ENCODE measurements at places on chromosomes 5 and 9.

DNA sequence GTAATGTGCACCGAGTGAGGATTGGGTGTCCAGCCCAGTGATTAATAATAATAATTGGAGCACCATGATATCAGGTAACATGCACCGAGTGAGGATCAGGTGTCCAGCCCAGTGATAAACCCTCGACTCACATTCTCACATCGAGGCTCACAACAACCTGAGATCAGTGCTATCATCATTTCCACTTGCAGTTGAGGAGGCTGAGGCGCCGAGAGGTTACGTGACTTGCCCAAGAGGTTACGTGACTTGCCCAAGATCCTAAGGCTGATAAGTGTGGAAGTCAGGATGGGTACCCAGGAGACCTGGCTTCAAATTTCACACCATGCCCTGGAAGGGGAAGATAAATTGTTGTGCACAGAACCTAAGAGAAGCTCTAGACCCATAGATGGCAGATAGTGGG, 189.4 kb downstream of the MED10 start:
- no peak for DNase-seq

DNA sequence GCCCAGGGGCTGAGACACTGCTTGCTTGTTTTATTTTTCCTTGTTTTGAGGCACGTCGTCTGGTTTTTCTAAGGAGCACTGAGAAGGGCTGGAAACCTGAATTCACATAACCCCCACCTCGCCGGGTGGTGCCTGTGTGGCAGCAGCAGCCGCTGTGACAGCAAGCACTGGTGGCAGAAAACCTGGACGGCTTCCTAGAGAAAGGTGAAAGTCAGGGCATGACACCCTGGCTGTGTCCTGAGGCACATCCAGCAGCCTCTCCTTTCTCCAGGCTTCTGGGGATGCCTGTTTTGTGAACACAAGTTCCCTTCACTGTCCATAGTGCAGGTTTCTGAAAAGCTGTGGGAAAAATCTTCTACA, 29.2 kb downstream of the MRPL36 start:
- no peak for DNase-seq

DNA sequence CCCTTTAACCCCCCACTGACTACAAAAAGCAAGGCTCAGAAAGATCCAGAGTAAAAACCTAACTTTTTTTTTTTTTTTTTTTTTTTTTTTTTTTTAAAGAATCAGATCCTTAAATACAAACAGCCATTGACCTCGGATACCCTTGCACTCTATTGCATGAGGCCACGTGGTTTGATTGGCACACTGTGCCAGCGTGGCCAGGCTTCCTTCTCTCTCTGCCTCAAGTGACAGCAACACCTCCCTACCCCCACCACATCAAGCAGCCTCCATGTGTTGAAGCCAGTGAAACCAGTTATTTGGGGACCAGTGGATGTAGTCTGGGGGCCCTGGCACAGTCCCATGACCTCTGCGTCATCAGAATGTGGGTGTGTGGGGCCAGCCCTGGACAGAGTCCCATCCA, 71.4 kb downstream of the OTULIN start:
- DNase-seq, result no peak

- DNase-seq, result no peak
Observed at GRCh38 chr5:40570408-40571129, 109.1 kb upstream of the PTGER4 start.

DNA sequence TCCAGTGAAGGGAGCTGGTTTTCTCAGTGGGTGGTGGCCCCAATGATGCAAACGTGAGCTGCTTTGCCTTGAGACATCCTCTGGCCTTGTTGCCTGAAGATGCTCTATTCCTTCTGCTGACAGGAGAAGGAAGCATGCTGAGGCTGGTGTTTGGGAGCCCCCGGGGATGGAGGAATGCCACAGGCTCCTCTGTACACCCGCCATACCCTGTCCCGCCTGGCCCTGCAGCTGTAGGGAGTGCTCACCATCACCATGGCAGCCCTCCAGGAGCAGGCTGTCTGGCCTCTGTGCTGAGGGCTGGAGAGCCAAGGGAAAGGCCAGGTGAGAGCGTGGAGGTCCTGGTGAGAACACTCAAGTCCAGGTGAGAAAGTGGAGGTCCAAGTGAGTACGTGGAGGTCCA, 134.4 kb downstream of the MRPL36 start:
- DNase-seq, result no peak

DNA sequence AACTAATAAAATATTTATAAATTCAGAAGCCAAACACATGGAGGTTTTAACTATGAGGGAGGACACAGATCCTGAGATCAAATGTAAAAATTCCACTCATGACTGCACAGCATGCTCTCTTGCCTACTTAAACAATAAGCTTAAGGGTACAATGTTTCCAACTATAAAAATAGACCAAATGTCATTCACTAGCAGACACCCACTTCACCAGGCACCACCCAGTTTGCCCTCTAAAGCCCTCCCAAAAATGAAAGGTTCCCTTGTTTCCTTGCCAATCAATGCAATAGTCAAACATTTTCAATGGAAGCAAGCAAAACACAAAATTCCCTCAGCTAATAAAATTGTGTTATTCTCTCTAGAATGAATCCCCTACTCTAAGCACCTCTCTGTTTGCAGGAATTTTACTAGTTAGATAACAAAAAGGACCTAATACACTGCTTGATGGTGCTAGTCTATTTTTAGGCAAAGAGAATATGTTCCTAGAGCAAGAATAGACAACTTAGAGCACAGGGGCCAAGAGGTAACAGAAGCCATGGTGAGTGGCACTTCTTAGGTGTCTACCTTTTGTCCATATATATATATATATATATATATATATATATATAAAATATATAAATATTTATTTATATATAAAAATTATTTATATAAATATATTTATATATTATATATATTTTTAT, 135.3 kb downstream of the HOMER1 start:
- no peak for DNase-seq

GRCh38 chr5:56346044-56346710, 113.0 kb upstream of the ANKRD55 start:
- DNase-seq, result no peak

DNA sequence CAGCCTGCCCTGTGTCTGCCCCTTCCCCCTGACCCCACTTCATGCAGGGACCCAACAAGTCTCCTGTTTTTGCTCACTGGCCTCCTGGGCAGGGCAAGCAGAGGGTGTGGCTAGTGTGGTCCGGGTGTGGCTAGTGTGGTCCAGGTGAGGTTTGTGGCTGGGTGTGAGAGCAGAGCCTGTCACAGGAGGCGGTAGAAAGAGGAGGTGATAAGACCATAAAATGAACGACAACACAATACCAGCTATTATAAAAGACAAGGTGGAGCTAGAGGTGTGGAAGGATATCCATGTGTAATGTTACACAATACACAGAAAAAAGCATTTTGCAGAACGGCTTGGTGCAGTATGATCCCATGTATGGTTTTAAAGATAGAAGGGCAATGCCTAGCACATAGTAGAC, 23.3 kb downstream of the SPRY4 start:
- DNase-seq, result no peak

DNA sequence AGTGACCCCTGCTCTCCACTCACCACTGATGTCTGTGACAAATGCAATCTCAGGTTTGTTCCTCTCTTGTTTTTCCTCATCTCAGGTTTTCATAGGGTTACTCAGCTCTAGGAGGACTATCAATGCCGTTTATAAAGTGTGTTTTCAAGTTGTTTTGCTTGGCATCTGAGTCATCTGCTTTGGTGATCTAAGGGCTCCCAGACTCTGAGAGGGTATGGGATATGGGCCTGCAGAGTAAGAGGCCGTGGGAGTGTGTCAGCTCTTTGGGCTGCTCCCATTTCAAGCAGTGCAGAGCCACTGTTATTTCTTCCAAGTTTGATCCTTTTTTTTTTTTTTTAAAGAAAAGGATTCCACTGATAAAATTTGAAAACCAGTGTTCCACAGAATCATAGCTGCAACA, 46.3 kb downstream of the NNT start:
- no peak for DNase-seq

- no peak for DNase-seq
Observed at GRCh38 chr9:129310666-129311350, 132.7 kb upstream of the IER5L start.

GRCh38 chr5:53302529-53302928, 177.9 kb upstream of the FST start:
- no peak for DNase-seq

GRCh38 chr5:66169534-66169933, 25.4 kb downstream of the SREK1 start:
- no peak for DNase-seq

DNA sequence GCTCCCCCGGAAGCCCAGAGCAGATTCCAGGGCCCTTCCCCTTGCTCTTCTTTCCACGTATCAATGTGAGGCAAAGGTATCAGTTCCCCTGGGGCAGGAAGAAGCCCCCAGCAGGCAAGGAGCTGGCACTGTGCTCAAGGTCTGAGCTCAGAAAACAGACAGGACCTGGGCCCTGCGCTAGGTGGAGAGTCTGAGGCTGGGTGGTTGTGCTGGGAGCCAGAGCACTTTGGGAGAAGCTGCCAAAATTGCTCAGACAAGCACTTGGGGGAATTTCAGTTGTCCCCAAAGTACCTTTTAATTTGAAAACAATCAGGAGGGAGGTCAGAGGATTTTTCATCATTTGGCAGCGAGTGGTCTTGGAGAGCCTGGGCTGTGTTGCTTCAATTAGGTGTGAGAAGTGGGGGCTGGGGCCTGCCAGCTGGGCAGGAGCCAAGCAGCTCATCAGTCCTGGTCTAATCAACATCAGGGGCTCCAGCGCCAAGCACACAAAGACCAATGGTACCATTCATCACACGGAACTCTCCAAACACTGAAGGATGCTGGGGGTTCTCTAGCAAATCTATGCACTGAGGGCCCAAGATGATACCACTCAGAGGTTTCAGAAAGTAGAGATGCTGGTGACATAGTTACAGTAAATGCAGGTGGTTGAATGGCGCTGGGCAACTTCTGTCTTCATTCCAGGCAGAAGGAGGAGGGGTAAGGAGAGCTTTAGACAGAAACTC, 176.5 kb downstream of the SNX18 start:
- DNase-seq, result no peak

GRCh38 chr9:14561929-14562405, 131.3 kb downstream of the ZDHHC21 start:
- DNase-seq, result no peak

- DNase-seq, result no peak
Observed at GRCh38 chr9:38026021-38026809, 42.8 kb downstream of the SHB start.

DNA sequence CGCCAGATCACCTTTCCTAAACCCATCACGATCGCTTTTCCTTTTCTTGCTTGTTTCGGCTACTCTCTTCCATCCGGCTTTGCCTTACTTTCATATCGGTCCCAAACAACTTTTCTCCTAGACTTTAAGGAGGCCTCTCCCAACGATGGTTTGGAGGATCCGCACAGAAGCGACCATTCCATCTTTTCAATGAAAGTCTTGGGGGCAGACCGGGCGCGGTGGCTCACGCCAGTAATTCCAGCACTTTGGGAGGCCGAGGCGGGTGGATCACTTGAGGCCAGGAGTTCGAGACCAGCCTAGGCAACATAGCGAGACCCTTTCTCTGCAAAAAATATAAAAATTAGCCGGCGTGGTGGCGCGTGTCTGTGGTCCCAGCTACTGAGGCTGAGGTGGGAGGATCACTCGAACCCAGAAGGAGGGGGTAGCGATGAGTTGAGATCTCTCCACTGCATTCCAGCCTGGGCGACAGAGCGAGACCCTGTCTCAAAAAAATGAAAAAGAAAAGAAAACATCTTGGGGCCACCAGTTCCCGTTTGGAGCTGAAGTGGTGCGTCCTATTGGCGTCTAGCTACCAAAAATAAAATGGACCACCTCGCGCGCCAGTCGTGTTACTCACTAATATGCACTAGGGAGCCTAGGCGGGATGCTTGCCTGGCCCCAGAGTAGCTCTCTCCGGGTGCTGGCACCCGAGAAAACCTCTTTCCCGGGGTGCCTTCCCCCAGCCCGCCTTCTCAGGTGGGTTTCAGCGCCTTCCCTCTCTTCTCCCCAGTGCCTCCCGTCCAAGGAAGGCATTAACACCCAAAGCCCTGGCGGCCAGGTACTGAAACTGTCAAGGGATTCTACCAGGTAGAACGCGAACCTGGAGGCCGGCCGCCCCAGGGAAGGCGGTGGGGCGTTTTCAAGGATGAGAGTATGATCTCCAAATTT, 800 bp upstream of the AP3B1 start:
- no peak for DNase-seq

DNA sequence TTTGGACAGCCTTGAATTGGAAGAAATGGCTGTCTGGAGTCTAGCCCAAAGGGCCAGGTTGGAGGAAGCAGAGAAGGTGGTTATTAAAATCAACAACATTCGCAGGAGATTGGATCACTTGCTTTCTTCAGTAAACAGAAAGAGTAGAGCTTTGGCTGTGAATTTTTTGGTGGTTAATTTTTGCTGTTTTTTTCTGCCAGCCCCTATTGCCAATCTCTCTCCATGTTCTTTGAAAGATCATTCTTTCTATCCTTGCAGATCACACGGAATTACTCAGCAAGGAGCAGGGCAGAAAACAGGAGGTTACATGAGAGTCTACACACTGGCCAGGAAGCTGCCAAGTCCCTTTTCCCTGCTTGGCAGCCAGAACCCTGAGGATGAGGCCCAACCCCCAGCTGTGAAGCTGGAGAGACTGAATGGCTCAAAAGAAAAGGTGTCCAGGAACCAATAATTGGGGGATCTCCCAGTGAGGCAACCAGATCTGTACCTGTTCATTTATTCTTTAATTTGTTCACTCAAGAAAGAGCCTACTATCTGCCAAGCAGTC, 13.0 kb downstream of the GLRX start:
- no peak for DNase-seq

DNA sequence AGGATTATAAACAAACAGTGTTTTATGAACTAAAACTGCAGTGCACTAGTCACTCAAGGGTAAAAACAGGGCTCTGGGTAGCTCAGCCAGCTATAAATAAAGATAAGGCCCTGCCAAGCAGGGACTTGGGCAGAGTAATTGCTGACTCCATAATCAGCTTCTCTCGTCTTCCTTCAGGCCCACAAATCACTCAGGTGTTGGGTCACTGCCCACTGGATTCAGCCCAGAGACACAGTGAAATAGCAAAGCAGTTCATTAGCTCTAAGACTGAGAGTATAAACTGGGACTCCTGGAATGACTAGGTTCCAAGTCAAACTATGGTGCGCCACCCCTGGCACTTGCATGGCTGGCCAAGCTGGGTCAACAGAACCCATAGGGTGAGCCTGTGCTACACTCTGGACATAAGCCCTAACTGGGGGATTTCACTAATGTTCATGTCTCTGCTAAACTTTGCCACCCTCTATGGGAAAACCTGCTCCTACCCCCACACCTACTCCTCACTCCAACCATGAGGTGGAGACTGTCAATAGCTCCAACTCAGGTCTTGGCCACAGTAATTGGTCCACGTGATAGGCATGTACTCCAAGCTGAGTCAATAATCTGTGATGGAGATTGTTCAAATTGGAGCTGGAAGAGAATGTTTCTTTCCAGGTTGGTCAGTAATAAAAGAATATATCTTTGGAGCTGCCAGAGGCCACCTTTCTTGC, 158.5 kb downstream of the SLIT3 start:
- no peak for DNase-seq

DNA sequence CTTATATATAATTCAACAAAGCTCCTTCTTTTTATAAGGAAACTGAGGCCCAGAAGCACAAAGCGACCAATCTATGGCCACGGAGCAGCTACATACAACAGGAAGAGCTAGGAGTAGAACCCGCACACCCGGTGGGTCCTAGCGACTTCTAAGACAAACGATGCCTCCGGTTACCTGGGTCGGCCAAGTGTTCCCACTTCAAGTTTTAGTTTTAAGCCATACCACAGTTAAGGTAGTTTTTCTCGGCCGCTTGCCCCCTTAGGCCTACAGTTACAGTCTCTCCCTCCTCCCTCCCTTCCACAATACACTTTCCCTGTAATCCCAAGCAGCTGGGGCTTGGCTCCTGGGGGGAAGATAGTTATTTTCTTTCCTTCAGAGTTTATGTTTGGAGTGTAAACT, 533 bp downstream of the SREK1IP1 start:
- DNase-seq, result no peak

All from cortex of kidney (tissue), 1 donor.